ENCODE measurements at places on chromosomes 1 and 21. TPM values are rescaled to one million over a fixed set of nuclear protein-coding genes. Genes with fewer than 3 reads are reported as not detected.

DNA sequence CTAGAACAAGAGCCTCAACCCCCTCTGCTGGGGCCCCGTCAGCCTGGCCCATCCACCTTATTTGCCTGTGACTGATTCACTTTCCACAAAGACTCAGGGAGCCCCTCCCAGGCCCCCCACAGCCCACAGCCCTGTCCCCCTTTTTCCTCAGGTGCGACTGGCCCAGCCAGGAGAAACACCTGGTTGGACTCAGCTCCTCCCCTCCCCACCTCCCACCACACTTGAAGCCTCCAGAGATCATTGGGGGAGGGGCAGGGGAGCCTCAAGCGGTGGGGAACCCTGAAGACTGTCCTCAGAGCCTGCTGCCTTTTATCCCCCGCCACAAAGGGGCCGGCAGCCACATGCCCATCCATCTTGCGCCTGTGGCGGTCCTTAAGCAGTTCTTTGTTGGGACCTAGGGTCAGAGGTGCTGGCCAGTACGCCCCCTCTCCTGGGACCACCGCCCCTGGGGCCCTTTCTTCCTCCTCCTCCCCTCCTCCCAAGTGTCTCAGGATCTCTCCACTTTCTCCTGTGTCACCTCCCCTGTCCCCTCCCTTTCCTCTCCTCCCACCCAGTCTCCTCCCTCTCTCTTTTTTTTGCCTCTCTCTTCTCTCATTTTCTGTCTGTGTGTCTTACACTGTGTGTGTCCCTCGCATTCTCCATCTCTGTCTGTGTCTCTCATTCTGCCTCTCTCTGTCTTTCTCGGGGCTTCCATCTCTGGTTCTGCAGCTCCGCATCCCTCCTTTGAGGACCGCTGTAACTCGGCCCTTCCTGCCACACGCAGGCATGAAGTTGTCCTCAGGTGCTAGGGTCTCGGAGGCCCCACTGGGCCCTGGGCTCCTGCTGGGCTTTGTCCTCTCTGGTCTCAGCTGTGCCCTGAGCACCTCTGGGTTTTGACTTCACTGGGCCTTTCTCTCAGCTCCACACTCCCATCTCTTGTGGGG is 12.2 kb downstream of the CRABP2 start:
- peak; percentile 84 for DNase-seq

DNA sequence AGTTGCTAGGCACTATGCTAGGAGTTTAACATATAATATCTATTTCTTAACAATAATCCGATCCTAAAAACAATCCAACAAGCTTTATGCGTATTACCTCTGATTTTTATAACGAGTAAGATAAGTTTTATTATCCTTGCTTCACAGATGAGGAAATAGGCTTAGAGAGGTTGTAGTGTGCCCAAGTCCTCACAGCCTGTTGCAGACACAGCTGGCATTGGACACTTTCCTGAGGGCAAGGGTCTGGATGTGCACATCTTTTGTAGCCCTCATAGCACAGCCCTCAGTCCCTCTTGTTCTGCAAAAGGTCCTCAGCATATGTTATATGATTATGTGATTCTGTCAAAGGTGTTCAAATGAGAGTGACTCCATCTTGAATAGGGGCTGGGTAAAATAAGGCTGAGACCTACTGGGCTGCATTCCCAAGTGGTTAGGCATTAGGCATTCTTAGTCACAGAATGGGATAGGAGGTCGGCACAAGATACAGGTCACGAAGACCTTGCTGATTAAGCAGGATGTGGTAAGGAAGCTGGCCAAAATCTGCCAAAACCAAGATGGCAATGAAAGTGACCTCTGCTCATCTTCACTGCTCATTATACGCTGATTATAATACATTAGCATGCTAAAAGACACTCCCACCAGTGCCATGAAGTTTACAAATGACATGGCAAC is 75.7 kb upstream of the F3 start:
- no peak for DNase-seq

GRCh38 chr1:243315455-243315854 is 59.6 kb downstream of the SDCCAG8 start:
- DNase-seq = no peak

- DNase-seq = peak; percentile 51
Observed at GRCh38 chr1:54809496-54810074, 8.5 kb upstream of the TTC22 start.

GRCh38 chr1:222283147-222283768 is 264.6 kb downstream of the HHIPL2 start:
- DNase-seq = no peak

- DNase-seq = peak; percentile 65
Observed at GRCh38 chr1:31216016-31216415, 23.7 kb downstream of the NKAIN1 start.

- DNase-seq = no peak
Observed at GRCh38 chr1:198830412-198830811, 191.6 kb downstream of the PTPRC start.

GRCh38 chr1:245132771-245133170 is 22.0 kb upstream of the KIF26B start:
- no peak for DNase-seq

ALPL gene
- 10.9 TPM for total RNA-seq
